NCI-H524 treated with DMSO at 0.1 percent for 48 hours (cell line): ENCODE measurements at places on chromosomes 1 and 21.

DNA sequence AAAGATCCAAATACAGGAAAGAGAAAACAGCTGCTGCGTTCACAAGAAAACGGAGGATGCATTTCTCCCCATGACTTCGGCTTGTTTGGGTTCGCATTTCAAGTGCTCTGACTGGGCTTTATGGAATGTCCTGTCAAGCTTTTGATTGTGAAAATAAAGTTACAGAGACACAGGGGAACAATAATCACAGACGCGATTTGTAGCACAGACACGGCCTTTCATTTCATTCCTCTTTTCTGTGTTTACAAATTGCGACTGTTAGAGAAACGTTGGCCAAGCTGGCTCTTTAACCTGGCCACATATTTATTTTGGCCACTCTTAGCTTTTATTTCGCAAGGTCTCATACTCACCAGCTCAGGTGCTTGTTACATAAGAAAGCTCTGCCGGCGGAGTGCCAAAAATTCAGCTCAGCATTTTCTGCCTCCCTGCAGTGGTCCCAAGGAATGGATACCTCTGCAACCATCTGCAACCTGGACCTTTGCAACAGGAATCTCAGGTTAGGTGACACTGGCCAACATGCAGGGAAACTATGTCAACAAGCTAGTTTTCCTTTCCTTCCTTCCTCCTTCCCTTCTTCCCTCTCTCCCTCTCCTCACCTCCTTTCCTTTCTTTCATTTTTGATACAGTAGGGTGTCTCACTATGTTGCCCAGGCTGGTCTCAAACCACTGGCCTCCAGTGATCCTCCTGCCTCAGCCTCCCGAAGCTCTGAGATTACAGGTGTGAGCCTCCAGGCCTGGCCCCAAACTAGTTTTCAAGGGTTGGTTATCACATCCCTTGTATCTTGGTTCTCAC is 58.2 kb upstream of the SLC45A1 start:
- no peak for DNase-seq

DNA sequence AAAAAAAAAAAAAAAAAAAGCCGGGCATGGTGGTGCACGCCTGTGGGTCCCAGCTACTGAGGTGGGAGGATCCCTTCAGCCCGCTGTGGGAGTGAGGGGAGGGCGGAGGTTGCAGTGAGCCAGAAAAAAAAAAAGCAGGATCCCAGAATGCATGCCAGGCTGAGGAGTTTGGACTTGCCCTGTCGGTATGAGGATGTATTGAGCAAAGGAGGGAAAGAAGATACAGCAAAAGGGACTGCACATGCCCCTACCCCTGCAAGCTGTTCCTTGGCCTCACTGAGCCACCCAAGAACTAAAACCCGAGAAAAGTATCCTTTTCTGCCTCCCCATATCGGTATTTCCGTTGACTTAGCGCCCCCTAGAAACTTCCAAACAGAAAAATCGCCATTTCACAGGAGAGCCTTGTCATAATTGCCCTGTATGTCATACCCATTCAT is 1.3 kb upstream of the GPATCH4 start:
- no peak for DNase-seq

DNA sequence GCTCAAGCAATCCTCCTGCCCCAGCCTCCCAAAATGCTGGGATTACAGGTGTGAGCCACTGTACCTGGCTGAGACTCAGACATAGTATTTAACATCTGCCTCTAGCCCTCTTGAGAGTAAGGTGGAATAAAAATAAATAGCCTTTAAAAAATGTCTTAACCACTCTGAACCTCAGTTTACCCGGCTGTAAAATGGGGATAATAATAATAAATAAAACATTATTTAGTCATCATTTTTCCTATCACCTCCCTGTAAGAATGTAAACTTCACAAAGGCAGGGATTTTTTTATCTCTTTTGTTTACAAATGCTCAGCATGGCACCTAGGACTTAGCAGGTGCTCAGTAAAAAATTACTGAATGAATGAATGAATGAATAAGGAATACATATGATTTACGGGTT is 17.2 kb downstream of the EPHB2 start:
- no peak for DNase-seq

- DNase-seq = no peak
These were observed 97.3 kb downstream of the TTLL7 start for GRCh38 chr1:83901547-83902155.

DNA sequence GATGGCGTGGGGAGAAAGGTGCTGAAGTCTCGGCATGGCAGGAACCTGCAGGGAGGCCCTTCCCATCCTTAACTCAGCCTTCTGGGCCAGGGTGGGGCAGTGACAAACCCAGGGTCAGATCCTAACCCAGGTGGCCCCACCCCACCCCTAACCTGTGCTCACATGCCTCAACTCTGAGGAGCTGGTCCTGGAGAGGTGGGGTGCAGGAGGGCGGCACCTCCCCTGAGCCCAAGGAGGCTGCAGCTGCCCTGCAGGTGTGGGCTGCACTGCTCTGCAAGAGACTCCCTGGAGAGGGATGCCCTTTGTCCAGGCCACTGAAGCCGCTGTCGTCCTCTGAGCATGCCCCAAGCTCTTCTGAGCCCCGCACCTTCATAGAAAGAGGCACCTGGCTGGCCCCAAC is 15.2 kb upstream of the ADAMTSL4 start:
- DNase-seq = no peak

DNA sequence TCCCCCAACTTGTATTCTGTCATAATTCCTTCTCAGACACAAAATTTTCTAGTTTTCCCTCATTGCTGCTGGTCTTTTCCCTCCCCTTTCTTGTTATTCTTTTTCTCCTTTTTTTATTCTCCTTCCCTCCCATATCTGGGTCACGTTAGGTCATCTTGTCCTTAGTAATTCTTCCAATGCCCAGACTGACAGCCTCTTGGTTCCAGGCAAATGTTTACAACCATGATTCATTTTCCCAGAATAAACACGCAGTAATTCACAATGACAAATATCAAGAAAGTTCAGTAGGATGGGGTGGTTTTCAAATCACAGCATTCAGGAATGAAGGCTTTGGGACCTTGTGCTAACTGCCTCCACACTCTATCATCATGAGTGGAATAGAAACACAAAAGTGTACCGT is 25.2 kb downstream of the NHLH2 start:
- no peak for DNase-seq

DNA sequence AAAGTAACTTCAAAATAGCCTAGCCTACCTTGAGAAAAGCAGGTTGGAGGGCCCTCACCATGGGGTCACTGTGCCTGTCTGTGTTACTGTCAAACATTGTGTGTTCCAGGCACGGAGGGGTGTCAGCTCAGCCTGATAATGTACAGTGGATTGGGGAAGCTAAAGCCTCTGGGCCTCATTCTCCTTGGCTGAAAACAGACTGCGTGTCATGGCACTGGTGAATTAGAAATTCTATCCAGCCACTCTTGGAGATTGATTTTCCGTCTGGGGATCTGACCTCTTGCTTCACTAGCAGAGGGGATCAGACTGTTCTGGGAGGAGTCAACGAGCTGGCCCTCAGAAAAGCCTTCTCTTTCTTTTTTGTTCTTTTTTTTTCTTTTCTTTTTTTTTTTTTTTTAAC is 123.5 kb upstream of the HOOK1 start:
- peak; percentile 59 for DNase-seq

- DNase-seq = no peak
These were observed 30.5 kb downstream of the CACNA1E start for GRCh38 chr1:181513786-181514297.

DNA sequence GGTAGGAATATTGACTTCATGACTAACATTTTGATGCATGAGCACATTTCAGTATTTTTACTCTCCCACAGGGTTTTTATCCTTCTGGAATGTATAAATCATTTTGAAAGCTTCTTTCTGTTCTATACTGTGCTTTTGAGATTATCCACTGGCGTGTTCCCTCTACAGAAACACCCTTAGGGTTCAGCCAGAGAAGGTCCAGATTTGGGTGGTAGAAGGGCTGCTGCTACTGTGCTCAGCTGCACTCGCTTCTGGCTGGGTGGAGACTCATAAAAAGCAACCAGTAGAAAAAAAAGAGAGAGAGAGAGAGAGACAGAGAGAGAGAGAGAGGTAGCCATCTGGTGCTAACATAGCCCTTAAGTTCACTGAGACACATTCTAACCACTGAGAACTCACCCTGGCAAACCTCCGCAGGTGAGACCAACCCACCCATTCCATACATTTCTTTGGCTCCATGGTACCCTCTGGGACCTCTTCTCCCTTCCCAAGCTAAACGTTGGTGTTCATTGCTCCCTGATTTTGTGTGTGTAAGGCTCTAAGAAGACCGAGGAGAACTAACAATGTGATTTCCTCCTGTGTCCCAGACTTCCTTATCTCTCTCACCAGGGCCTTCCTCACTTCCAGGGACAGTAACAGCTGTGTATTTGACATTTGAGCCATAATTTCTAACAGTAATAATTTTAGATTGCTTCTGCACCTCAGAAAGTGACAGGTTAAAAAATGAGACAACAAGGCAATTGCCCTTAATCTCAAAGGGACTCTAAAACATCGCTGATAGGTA is 7.2 kb downstream of the APCS start:
- no peak for DNase-seq

DNA sequence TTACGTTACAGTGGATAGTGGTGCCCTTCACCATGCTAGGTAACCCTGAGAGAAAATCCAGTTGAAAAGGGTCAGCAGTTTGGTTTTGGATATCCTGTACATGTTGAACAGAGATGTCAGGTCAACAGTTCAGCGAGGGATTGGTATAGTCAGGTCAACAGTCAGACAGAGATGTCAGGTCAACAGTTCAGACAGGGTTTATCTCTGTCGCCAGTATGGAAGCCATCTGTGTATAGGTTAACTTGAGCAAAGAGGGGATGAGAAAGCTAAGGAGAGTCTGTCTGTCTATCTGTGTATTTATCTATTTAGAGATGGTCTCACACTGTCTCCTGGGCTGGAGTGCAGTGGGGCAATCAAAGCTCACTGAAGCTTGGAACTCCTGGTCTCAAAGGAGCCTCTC is 17.7 kb downstream of the DHDDS start:
- DNase-seq = no peak

- DNase-seq = no peak
These were observed 38.6 kb downstream of the KIAA1614 start for GRCh38 chr1:180951186-180951745.

DNA sequence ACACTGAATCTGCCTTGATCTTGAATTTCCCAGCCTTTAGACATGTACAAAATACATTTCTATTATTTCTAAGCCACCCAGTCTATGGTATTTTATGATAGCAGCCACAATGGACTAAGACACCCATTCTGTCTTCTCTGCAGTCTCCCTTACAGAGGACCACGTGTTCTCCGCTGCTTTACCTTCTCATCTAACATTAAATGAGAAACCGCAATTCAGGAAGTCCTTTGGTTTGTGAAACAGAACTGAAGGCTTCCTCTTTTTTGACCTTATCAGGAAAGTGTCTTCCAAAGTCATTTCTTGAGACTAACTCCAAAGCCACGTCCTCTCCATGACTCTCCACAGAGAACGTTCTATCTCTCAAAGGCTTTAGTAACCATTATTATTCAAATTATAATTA is 560.1 kb downstream of the OMA1 start:
- no peak for DNase-seq

GRCh38 chr1:19610282-19610981 is 33.7 kb upstream of the NBL1 start:
- DNase-seq = no peak

GRCh38 chr21:32515874-32516273 is 69.4 kb downstream of the TCP10L start:
- DNase-seq = no peak

- no peak for DNase-seq
These were observed 49.1 kb downstream of the DDX20 start for GRCh38 chr1:111804776-111805175.

DNA sequence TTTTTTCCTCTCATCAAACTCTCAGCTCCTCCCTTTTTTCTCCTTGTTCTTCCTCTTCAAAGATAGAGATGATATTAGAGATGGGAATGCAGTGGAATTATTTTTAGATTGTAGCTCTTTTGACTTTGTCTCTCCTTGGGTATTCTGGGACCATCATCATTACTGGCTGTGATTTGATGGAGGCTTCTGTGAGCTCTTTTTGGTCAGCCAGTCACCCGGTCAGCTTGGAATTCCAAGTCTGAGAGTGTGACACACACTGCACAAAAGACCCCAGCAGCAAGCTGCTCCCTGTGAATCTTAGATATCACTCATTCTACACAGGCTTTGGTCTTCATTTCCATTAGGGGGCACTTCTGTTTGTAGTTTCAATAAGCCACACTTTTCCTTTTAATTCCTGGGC is 51.6 kb upstream of the NEK7 start:
- no peak for DNase-seq

- no peak for DNase-seq
These were observed 54.0 kb upstream of the COL11A1 start for GRCh38 chr1:103162360-103162759.

- DNase-seq = no peak
These were observed 25.9 kb upstream of the MFSD2A start for GRCh38 chr1:39928809-39929587.

- no peak for DNase-seq
These were observed 41.7 kb upstream of the GPR153 start for GRCh38 chr1:6302568-6302967.

- DNase-seq = no peak
These were observed 49.8 kb upstream of the IFNLR1 start for GRCh38 chr1:24236789-24237371.

GRCh38 chr21:44010429-44010828 is 1.7 kb upstream of the TRAPPC10 start:
- DNase-seq = no peak

DNA sequence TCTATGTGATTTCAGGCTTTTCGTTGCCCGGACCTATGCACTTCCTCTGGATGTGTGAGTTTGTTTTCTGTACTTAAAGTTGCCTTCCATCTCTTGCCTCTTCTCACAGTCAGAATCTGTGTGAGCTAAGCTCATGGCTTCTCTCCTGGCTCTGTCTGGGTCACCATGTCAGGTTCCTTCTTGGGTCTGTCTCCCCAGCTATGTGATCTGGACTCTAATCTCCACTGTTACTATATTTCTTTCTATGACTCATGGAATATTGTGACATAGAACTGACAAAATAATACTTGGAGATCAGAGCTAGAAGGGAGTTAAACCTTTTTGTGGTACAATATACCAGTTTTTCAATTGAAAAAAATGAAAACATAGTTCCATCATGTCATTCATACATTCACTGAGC is 172.7 kb upstream of the FGGY start:
- DNase-seq = no peak

DNA sequence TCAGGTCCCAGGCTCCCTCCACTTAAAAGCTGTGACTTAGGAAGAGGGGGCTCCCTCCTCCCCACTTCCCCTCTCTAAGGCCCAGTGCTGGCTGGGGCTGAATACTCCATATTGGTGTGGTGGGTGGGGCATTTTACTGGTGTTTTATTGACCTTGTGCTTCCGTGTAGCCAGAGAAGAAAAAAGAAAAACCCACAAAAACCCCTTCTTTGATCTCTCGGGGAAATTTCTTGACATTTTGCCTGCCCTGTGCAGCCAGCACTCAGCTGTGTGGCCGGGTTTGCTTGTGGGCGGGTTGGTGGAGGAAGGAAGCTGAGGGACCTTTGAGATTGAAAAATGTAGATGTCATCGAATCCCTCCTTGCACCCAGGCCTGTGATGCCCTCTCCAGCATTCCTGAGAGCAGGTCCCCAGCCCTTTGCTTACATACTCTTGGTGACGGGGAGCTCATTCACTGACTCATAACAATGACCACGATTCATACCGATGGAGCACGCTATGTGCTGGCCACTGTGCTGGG is 24.8 kb downstream of the TNFRSF8 start:
- DNase-seq = no peak

GRCh38 chr1:109281680-109282496 is 1.1 kb downstream of the PSRC1 start:
- DNase-seq = no peak
